Stimulated activated CD4-positive, alpha-beta T cell treated with anti-CD3 and anti-CD28 coated beads, Interleukin-1b, Interleukin-23, amount 100 ng/mL, for 1 hour (primary cell): ENCODE measurements at places on chromosomes 3 and 15.

- DNase-seq = no peak
These were observed 800.7 kb upstream of the GRM7 start for GRCh38 chr3:6060251-6060650.

DNA sequence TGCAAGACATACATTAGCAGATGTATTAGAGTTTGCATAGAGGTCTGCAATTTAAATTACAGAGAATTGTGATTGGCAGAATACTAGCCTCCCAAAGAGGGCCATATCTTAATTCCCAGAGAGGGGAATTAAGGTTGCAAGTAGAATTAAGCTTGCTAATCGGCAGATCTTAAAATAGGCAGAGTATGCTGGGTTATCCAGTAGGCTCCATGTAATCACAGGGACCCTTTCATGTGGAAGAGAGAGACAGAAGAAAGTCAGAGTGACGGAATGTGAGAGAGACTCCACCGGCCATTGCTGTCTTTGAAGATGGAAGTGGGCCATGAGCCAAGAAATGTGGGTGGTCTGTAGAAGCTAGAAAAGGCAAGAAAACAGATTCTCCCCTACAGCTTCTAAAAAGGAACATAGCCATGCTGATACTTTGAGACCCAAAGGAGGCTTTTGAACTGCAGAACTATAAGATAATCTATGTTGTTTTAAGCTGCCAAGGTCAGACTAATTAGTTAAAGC, 38.8 kb downstream of the IMPG2 start:
- no peak for DNase-seq

DNA sequence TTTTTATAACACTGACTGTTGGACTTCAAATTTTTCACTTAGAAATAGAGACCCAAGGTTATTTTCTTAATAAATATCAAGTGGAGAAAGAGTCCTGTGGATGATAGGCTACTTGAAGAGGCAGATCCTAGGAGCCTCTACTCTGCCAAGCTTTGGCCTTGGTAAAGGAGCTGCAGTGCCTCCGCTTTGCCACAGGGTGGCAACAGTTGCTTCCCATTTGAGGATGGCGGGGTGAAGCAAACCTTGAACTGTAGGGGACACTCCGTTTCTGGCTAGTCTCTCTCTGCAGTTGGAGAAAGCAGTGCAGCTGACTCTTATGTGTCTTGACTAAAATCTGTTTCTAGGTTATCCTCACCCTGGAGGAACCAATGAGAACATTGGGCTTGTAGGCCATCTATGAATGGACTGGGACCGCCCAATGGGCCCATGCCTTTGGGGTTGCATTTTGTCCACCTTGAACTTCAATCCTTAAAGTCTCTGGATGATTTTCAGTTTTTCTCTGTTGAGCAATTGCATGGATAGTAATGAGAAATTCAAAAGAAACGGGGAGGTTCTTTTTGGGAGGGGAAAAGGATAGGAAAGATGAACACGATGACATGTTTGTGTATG, 9.8 kb downstream of the SCG5 start:
- DNase-seq = no peak

DNA sequence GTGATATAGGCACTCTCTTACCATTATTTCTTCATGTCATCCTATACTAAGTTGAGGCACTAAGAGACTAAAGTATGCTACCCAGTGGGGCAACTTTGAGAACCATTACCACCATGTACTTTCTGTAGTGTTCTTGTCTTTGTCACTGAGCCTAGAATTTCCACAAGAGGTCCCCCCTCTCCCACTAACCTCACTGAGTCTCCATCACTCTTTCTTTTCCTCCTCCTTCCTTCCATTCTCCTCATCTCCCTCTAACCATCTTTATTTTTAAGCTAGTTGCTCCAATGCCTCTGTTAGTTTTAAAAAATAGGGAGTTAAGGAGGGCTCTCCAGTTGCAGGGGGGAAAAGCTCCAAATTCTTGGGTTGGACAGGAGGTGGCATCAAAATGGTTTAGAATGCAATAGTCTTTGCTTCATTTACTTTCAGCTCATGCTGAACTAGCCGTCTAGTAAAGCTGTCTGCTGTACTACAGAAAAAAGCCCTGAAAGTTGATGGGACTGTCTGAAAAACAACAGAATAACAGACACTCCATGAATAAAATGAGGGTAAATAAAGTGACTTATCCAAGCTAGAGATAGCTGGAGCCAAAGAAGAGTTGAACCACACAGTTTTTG, 85.1 kb upstream of the MYRIP start:
- DNase-seq = no peak

DNA sequence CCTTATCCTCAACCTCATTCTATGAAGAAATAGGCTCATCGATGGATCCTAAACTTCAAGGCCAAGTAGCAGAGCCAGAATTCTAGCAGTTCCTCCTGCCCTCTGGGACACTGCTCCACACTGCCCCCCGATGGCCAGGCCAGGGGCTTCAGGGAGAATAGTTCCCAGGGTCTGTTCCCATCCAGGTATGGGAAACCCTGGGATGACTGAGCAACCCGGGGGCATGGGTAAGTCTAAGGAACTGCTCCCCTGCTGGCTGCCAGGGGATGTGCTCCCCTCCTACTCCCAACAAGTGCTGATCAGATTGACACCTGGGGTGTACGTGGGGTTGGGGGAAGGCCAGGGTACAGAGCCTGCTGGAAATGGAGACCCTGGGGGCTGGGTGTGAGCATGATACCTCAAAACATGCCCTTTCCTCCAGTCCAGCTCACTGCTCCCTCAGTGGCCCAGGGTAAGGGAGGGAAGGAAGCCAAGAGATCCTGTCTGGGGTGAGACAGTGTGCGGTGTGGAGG, 7.6 kb downstream of the ULK3 start:
- no peak for DNase-seq

DNA sequence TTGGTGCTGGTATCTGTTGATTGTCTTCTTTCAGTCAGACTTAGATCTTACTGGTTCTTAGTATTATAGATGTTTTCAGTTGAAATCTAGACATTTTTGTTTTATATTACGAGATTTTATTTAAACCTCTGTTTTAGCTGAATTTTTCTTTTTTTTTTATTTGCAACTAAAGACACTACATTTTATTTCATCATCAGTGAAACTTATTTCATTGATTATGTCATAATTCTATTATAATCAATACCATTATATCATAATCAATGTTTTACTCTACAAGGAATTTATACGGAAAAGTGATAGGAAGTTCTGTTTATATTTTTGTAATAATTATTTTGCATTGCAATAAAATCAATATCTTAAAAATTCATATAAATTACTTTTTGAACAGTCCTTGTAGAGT, 477.4 kb upstream of the MDFIC2 start:
- DNase-seq = no peak
